ENCODE measurements at places on chromosomes 6 and 20.

DNA sequence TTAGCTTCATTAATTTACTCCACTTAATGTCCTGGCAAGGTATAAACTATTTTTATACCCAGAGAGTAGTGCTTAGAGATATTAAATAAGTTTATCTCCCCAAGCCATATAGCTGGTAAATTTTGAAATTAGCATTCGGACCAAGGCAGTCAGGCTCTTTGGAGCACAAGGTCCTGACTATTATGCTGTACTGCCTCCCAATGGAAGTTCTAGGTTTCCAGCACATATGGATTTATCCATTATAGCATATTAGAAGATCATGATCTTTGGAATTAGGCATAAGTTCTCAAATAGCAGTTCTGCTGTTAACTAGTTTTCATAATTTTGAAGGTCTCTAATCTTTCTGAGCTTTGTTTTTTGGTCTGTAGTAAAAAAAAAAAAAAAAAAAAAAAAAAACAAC, 835.3 kb upstream of the EPHA7 start:
- DNase-seq = no peak

DNA sequence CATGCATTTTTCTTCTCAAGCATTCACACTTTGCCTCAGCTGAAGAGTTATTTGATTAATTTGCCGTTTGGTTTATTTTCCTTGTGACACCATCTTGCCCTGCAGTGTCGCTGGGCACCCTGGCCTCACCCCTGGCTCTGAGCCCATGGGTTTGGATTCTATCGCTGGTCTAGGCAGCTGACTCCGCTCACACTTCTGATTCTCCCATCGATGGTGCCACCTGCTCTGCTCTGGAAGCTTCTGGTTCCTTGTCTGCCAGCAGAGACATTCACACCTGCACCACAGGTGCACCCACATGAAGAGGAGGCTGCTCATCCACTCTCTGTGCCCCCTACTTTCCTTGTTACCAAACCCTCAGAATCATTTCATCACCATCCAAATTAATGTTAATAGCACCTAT, 291.6 kb upstream of the CDH4 start:
- no peak for DNase-seq

DNA sequence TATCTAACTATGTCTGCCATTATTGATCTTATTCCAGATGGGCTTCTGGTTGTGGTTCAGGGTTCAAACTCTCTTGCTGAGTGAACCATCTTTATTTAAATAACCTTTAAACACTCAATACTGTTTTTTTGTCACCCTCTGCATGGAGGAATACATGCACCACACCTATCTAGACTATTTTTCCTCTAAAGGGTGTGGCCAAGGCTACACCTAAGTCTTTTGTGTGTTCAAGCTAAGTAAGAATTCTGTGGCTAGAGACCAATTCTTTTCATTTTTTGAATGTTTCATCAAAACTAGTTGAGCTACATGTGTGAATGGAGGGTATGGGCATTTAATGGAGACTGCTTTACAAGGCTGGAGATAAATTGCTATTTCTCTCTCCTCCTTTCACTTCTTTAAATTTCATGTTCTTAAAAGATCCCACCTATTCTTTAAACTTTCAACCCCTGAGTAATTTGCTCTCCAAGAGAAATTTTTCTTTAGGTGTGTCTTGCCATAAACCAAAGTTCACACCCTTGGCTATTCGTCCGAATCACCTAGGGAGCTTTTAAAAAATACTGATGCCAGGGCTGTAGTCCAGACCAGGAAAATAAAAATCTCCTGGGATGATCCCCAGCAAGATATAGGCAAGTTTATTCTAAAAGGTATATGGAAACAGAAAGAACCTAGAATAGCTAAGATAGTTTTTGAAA, 24.8 kb upstream of the MBOAT1 start:
- DNase-seq = no peak

DNA sequence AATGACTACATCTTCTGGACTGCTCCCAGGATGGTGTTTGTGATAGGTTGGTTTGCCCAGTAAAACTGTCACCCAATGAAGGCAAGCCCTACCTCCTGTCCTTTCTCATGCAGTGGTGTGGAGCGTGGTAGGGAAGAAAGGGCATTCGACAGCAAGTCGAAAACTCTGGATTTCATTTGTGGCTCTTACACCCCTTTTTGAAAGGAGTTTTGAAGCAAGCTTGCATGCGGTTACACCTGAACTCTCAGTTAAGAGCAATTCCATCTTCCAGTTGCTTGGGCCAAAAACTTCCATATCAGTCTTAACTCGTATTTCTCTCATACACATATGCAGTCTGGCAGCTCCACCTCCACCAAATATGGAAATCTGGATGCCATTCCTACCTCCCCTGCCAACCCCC, 19.7 kb upstream of the SLC22A2 start:
- DNase-seq = no peak

GRCh38 chr6:93985953-93986352, 566.6 kb upstream of the EPHA7 start:
- DNase-seq = no peak

DNA sequence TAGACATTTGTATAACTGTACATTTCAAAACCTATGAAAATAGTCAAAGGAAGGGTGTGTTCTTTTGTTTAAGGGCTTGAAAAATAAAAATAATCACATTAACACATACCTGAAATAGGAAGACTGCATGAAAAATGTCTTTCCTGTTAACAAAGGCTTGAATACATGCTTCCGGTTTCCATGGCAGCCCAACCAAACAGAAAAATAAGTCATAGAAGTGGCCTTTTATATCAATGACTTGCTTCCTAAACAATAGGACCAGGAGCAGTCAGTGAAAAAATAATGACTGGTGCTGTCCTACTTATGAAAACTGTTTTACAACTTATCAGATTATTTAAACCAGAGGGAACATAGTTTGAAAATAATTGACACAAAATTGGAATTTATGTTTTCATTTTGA, 412.6 kb upstream of the PLCB4 start:
- DNase-seq = no peak

DNA sequence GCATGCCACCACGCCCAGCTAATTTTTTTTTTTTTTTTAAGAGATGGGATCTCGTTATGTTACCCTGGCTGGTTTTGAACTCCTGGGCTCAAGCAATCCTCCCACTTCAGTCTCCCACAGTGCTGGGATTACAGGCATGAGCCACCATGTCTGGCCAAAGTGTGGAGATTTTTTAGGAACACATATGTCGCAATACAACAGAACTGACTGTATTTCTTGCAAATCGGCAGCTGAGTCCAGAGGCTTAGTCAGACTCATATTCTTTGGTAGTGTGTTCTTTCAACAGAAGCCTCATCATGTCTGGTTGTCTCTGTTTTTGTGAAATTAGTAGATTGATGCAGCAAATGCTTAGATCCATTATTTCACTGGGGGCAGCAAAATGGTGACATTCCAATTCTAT, 23.9 kb upstream of the CD164 start:
- no peak for DNase-seq

- DNase-seq = no peak
Measured at GRCh38 chr20:11698124-11698523, 219.6 kb upstream of the BTBD3 start.

DNA sequence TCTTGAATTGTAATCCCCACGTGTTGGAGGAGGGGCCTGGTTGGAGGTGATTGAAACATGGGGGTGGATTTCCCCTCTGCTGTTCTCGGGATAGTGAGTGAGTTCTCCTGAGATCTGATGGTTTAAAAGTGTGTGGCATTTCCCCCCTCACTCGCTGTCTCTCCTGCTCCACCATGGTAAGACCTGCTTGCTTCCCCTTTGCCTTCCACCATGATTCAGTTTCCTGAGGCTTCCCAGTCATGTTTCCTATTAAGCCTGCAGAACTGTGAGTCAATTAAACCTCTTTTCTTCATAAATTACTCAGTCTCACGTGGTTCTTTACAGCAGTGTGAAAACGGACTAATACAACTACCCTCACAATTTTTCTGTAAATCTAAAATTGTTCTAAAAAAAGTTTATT, 26.8 kb upstream of the FAM184A start:
- DNase-seq = no peak

- DNase-seq = no peak
Measured at GRCh38 chr20:16095226-16095625, 478.0 kb downstream of the KIF16B start.

DNA sequence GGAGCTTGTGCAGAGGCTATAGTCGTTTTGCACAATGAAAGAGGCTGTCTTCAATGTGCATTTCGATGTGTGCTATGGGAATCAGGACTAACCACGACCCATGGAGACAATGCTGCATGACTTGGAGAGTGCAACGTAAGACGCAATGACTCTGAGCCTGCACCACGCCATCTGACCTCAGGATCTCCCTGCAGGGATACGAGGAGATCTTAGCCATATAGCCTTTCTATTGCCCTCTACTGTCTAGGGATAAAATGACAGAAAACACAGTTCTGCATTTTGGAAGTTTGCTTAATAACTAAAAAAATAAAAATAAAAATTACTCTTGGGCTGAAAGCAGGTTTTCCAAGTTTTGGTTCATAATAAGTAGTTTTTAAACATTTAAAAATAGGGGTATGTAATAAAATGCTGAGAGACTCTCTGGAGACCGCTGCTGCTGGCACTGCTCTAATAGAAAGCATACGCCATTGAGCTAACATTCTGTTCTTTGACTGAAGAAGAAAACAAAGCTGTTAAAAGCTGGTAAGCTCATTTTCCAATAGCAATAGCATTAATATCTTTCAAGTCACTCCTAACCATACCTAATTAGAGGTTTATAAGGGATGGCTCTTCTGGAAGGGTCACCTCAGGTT, 87.2 kb downstream of the PDE7B start:
- no peak for DNase-seq

- no peak for DNase-seq
Measured at GRCh38 chr6:14758421-14759081, 487.3 kb upstream of the JARID2 start.

- no peak for DNase-seq
Measured at GRCh38 chr6:166782520-166782919, 155.5 kb upstream of the RPS6KA2 start.

DNA sequence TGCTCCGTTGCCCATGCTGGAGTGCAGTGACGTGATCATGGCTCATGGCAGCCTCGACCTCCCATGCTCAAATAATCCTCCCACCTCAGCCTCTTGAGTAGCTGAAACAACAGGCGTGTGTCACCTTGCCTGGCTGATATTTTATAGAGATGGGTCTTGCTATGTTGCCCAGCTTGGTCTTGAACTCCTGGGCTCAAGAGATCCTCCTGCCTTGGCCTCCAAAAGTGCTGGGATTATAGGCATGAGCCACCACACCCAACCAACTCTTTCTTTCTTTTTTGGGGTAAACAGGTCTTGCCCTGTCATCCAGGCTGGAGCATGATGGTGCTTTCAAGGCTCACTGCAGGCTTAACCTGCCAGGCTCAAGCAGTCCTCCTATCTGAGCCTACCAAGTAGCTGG, 266.4 kb downstream of the CDKAL1 start:
- DNase-seq = no peak

DNA sequence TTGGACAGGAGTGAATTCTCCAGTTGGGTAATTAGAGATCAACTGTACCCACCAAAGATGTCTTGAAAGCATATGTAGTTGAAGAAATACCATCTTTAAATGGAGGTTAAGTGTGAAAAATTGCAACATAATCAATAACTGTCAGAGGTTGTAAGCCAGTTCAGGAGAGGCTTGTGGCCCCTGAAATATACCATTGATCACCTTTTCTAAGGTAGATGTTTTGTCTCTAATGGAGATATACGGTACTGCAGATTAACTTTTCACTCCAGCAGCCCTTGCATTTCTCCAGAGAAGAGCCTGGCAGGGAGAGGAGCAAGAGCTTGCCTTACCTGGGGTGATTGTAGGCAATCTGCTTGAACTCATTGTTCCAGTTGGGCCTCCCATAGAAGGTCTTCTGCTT, 48.8 kb downstream of the NOX3 start:
- DNase-seq = no peak

- DNase-seq = no peak
Measured at GRCh38 chr6:170420791-170421776, 114.5 kb downstream of the FAM120B start.

DNA sequence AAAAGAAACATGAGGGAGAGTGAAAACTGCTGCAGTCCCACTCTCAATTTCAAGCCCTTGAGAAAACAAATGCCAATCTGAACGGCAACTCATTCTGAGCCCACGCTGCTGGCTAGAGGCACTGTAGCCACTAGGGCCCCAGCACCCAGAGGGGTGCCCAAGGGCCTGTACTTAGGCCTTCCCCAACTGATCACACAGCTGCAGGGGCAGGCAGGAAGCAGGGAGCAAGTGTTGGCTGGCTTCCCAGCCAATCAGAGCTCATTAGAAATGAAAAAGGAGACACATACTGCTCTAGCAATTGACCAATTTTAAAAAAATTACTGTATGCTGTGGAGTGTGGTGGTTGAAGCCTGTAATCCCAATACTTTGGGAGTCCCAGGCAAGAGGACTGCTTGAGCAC, 3.7 kb upstream of the BEND3 start:
- DNase-seq = no peak
